Heart left ventricle (tissue), 16 donors: ENCODE measurements at places on chromosomes 7 and 10. TPM values are rescaled to one million over a fixed set of nuclear protein-coding genes. Genes with fewer than 3 reads are reported as not detected.

DNA sequence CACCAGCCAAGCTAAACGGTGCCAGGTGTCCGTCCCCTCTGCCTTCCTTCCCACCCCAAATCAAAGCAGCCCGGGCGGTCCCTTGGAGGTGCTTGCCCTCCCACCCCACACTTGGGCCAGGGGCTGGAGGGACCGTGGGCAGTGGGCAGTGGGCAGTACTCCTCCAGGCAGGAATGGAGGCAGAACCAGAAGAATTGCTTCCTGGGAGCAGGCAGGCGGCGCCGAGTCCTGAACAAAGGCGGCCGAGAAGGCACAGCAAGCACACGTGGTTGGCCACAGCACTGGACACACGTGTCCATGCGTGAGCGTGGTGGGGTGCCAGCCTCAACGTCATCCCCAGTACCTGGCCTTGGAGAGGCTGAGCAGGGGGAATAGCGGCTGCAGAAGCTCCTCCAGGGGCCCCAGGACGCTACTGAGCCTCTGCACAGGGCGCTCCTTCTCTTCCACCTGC, 48.4 kb upstream of the NKX6-2 start:
- DNase-seq, result no peak

CCDC3 gene
- polyA plus RNA-seq, result 5.5 TPM

- no peak for DNase-seq
Measured at GRCh38 chr7:65265933-65266519, 107.6 kb upstream of the ZNF92 start.

DNA sequence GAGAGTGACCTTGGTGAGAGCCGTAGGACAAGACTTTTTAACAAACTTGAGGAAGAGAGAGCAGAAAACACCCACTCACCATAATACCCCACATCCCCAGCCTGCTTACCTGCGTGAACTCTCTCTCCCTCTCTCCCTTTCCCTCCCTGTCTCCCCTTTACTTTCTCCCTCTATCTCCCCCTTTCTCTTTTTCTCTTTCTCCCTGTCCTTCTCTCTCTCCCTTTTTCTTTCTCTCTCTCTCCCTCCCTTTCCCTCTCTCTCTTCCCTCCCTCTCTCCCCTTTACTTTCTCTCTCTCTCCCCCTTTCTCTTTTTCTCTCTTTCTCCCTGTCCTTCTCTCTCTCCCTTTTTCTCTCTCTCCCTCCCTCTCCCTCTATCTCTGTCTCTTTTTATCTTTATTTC, 464.0 kb upstream of the AUTS2 start:
- no peak for DNase-seq

ZCCHC24 gene
- polyA plus RNA-seq, result 18.7 TPM

DIP2C gene
- 7.4 TPM for polyA plus RNA-seq

MACROH2A2 gene
- 12.0 TPM for polyA plus RNA-seq

DNA sequence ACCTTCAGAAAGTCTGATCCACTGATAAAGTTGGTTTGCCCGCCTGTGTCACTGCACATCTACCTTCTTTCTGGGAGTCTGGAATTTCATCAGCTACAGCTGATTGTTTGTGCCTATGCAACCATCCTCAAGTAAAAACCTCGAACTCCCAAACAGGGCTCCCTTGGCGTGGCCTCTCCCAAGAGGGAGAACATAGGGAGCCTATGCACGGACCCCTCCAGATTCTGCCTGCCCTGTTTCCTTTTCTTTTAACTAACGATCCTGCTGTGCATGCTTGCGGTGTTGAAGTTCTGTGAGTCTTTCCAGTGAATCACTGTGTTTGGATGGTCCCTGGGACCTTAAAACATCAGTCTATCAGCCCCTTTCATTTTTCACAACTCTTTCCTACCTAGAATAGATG, 226.9 kb upstream of the SEMA3D start:
- no peak for DNase-seq

DNA sequence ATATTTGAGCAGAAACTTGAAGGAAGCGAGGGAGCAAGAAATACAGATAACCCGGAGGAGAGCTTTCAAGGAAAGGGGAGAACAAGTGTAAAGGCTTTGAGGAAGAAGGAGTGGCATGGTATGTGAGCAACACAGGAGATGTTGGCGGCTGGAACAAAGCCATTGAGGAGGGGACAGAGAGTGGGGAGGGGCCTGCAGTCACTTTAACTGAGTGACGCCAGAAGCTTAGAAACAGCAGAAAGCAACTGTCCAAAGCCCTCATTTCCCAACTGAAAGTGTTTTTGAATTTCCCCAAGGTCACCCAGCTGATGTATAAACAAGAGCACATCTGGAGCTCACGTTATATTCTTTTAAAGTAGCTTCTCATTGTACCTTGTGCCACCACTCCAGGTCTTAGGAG, 19.1 kb downstream of the AUTS2 start:
- no peak for DNase-seq

- no peak for DNase-seq
Measured at GRCh38 chr7:40542982-40543741, 408.4 kb downstream of the SUGCT start.

ANKRD30A gene
- polyA plus RNA-seq, result not detected

TMEM229A gene
- not detected for polyA plus RNA-seq

ELMO1 gene
- polyA plus RNA-seq, result 6.9 TPM

GRCh38 chr7:105521027-105521716, 899 bp downstream of the PUS7 start:
- peak; percentile 78 for DNase-seq

GRCh38 chr7:130356876-130357611, 12.4 kb downstream of the CPA5 start:
- no peak for DNase-seq

DNA sequence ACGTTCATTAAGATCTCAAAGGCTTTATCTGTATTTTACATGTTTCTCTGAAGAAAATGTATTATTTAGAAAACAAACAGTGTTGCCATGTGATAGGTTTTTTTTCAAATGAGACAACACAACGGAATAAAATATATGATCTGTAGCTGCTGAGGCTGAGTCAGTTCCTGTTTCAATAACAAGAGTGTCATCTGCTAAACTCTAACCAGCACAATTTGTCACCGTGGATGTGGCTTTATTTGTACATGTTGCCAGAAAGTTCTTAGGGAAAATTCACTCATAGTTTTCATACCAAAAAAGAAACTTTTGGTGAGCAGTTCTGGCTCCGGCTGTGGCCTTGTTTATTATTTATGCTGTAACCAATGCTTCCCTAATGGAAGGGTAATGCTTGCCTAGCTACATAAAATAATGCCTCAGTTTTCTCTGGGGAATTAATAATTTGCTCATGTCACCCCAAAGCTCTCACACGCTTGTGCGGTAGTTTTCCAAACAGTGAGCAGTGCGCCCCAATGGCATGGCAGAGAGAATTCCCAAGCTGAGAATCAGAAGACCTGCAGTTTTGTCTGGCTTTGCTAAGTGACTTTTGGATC, 20.3 kb upstream of the KLF6 start:
- no peak for DNase-seq

- DNase-seq, result peak; percentile 67
Measured at GRCh38 chr7:130941322-130942210, 207.6 kb upstream of the KLF14 start.

GRCh38 chr7:20216406-20217036, 663 bp downstream of the MACC1 start:
- no peak for DNase-seq

STMP1 gene
- 34.4 TPM for polyA plus RNA-seq

DNA sequence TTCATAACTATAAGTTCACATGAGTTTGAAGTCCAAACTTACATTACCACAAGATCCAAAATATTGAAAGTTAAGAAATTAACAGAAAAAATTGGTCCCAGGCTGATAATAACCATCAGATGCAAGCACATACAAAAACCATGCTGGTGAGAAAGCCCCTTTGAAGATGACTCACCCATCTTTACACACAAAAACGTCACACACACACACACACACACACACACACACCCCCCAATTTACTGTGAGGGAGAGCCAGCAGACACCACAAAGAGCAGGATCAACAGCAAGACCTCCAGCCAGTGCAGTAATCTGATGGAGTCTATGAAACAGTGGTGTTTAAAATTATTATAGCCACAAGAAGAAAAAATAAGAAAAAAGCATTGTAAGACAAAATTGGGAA, 50.1 kb upstream of the DRGX start:
- no peak for DNase-seq
